ENCODE measurements at places on chromosomes 11 and 22. TPM values are rescaled to one million over a fixed set of nuclear protein-coding genes. Genes with fewer than 3 reads are reported as not detected.

The CALCB gene
- 3.1 TPM for total RNA-seq

The PUS3 gene
- total RNA-seq: 22.1 TPM

The C22orf42 gene
- 0.50 TPM for total RNA-seq

The UPB1 gene
- total RNA-seq: 0.12 TPM

The CARD18 gene
- not detected for total RNA-seq

The APOA4 gene
- 0.12 TPM for total RNA-seq

The TRIM49 gene
- not detected for total RNA-seq

The RFPL1 gene
- not detected for total RNA-seq

The SUN2 gene
- total RNA-seq: 16.2 TPM

DNA sequence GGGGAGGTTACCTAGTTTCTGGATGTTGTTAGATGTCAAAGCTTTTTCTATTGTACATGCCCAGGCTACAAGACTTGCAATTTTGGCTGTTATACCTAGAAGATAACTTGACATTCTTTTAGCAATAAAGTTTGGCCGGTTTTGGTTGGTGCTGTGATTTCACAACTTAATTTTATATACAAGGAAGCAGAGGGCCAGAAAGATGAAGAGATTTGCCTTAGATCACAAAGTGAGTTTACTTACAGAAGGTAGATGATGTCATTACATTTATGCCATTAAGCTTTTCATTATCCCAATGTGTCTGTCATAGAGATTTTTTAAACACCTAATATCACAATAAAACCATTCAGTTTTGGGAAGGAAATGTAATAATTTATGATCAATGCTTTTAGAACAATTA, 698.7 kb upstream of the ANO3 start:
- H3K27me3 ChIP-seq: no peaks in the 10 kb centered on the region
- no peaks in the 10 kb centered on the region for H3K36me3 ChIP-seq
- no peak for DNase-seq
- H3K4me1 ChIP-seq: no peaks in the 10 kb centered on the region

DNA sequence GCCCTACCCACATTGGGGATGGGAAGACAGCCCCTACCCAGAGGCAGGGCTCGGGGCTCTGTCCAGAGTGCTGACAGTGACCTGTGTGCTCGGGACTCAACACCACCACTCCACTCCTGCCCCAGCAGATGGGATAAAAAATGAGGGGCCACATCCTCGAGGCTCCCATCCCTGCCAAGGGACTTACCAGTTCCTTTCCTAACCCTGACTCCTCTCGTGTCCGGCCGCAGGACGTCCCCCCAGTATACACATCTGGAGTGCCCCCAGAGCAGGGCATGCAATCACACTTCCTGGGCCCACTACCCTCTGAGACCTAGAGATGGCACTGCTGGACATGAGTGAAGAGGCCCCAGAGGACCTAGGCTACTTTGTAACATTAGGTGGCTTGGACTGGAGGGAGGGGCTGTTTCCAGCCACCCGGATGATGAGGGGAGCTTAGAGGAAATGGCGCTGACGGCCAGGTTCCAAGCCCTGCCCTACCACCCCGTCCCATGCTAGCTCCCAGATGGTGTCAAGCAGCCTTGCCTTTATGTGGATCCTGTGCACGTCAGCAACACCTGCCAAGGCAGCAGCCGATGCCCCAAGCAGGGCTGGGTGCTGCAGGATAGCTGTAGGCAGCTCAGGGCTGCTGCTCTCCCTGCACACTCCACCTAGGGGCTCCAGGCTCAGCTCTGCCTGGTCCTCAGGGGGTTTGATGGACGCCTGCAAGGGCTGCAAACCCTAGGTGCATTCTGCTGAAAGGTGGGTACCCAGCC, 86.6 kb downstream of the DGCR2 start:
- H3K27me3 ChIP-seq: peaks cover 17% of the 10 kb centered on the region
- H3K4me3 ChIP-seq: no peak overlapping the region
- DNase-seq: peak; percentile 81
- H3K36me3 ChIP-seq: no peaks in the 10 kb centered on the region
- H3K4me1 ChIP-seq: no peaks in the 10 kb centered on the region

- no peak for DNase-seq
- H3K4me3 ChIP-seq: no peak overlapping the region
- H3K4me1 ChIP-seq: peaks cover 8% of the 10 kb centered on the region
- no peak overlapping the region for H3K27ac ChIP-seq
Observed at GRCh38 chr22:39610246-39610645, 39.7 kb downstream of the CACNA1I start.

DNA sequence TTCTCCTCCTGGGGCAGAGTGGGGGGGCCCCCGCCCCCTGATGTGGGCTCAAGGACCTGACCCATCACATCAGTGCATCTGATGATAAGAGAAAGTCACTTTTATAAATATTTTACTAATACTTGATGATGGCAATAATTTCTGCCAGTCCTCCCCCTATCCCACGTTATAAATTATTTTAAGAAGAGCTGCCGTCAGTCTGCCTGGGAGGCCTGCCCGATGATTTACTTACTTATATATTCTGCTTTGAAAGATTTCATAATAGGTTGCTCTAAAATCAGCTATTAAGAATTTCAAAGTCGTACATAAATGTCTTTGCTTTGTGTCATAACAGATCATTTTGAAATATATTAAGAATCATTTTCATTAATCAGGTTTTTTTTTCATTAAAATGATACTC, 58.8 kb downstream of the MYO18B start:
- DNase-seq: no peak
- H3K4me3 ChIP-seq: no peak overlapping the region
- no peaks in the 10 kb centered on the region for H3K36me3 ChIP-seq
- H3K27me3 ChIP-seq: peaks cover 4% of the 10 kb centered on the region

- H3K27ac ChIP-seq: no peak overlapping the region
- no peaks in the 10 kb centered on the region for H3K4me1 ChIP-seq
- no peaks in the 10 kb centered on the region for H3K36me3 ChIP-seq
- no peak for DNase-seq
Observed at GRCh38 chr11:1619449-1619848, 2.5 kb downstream of the KRTAP5-4 start.

GRCh38 chr11:73576185-73576614, 21.7 kb downstream of the FAM168A start:
- H3K27ac ChIP-seq: peak overlapping the region; percentile 95
- H3K4me3 ChIP-seq: peak overlapping the region; percentile 20
- H3K4me1 ChIP-seq: peaks cover 42% of the 10 kb centered on the region
- H3K27me3 ChIP-seq: no peaks in the 10 kb centered on the region

DNA sequence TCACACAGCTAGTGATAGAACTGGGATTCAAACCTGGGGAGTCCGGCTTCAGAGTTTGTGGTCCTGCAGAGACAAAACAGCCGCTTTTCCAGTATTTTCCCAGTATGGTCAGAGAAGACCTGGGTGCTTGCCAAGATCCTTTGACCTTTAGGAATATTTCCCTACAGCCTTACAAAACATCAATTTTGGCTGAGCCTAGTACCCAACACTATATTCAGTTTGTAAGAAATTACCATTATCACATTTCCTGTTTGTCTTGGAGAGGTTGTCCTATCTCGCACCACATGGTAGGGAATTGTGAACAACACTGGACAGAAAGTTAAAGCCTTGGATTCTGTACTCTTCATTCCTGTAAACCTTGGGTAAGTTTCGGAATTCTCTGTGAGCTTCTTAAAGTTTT, 10.7 kb upstream of the NEU3 start:
- H3K27ac ChIP-seq: no peak overlapping the region
- H3K36me3 ChIP-seq: no peaks in the 10 kb centered on the region
- H3K4me1 ChIP-seq: no peaks in the 10 kb centered on the region
- no peaks in the 10 kb centered on the region for H3K27me3 ChIP-seq
- no peak for DNase-seq
- no peak overlapping the region for H3K4me3 ChIP-seq

GRCh38 chr11:126627421-126627820, 271.9 kb downstream of the ST3GAL4 start:
- no peak overlapping the region for H3K27ac ChIP-seq
- no peaks in the 10 kb centered on the region for H3K36me3 ChIP-seq
- no peak overlapping the region for H3K4me3 ChIP-seq
- H3K27me3 ChIP-seq: no peaks in the 10 kb centered on the region

DNA sequence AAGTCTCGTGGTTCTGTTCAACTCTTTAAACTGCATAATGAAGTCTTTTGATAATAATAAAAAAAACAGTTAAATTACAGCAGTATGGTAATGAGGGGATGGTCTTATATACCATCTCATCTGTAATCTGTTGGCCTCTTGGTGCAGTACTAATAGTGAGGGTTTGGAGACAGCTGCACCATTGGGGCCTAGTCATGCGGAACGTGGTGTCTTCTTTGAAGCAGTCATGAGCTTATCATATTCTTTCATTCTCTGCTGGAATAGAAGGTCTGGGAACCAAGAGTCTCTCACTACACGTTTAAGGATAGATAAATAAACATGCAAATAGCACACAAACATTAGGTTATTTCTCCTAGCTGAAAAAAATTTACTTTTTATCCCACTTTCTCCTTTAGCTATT, 40.9 kb upstream of the OR9Q1 start:
- H3K27ac ChIP-seq: no peak overlapping the region
- H3K27me3 ChIP-seq: no peaks in the 10 kb centered on the region
- no peak overlapping the region for H3K4me3 ChIP-seq
- H3K36me3 ChIP-seq: no peaks in the 10 kb centered on the region
- H3K4me1 ChIP-seq: peaks cover 21% of the 10 kb centered on the region

DNA sequence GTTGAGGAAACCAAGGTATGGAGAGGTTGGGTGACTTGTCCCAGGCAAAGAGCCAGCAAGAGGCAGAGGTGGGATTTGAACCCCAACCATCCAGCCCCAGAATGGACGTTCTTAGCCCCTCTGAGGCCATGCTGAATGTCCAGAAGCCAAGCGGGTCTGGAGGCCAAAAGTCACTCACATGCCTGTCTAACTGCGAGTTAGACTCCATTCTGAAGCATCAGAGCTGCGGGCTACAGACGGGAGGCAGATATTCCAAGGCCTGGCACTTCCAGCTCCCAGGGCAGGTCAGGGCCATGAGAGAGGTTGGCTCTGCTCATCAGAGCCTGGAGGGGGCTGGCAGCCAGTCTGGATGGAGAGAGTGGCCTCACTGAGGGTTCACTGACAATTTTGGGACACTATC, 616.5 kb downstream of the BRD1 start:
- no peak overlapping the region for H3K4me3 ChIP-seq
- no peak overlapping the region for H3K27ac ChIP-seq
- H3K4me1 ChIP-seq: no peaks in the 10 kb centered on the region

- H3K4me1 ChIP-seq: peaks cover 31% of the 10 kb centered on the region
- no peak overlapping the region for H3K4me3 ChIP-seq
- DNase-seq: no peak
- H3K36me3 ChIP-seq: no peaks in the 10 kb centered on the region
Observed at GRCh38 chr11:120041625-120042024, 96.3 kb downstream of the TRIM29 start.

DNA sequence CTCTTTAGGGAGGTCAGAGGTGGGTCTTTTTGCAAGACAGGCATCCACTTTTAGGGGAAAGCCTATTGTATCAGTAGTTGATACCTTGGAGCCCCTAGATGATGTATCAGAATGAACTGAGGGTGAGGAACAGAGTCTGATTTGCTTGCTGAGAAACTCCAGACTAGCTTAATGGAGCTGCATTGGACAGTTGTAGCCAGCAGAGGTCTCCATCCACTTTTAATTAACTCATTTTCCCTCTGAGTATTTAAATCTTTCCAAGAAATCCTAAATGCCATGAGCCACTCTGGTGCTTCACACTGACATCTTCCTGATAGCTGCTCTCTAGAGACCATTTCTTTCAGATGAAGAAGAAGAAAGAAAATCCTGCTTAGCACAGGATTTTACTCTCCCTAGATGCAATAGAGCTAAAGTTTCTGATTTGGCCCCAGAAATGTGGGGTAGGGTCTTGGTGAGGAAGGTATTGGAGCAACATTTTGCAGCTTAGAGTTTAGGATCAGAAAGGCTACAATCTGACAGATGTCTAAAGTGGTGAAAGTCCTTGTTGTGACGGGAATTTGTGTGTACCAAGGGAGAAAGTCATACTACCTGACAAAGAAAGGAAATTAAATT, 38.0 kb downstream of the EXT2 start:
- H3K4me1 ChIP-seq: no peaks in the 10 kb centered on the region
- H3K27ac ChIP-seq: no peak overlapping the region
- H3K4me3 ChIP-seq: no peak overlapping the region
- DNase-seq: peak; percentile 61

DNA sequence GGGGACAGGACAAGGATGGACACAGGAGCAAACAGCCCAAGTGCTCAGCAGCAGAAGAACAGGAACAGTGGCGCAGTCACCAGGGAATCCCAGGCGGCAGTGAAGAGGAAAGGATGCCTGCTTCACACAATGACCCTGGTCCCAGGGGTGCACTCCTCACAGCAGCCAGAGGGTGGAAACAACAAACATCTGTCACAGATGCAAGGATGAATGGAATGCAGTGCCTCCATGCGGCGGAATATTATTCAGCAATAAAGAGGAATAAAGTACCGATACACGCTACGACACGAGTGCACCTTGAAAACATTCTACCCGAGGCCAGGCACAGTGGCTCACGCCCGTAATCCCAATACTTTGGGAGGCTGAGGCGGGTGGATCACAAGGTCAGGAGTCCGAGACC, 12.7 kb downstream of the CSNK1E start:
- no peak overlapping the region for H3K27ac ChIP-seq
- no peak for DNase-seq
- peaks cover 3% of the 10 kb centered on the region for H3K36me3 ChIP-seq
- no peaks in the 10 kb centered on the region for H3K27me3 ChIP-seq
- H3K4me1 ChIP-seq: peaks cover 10% of the 10 kb centered on the region

DNA sequence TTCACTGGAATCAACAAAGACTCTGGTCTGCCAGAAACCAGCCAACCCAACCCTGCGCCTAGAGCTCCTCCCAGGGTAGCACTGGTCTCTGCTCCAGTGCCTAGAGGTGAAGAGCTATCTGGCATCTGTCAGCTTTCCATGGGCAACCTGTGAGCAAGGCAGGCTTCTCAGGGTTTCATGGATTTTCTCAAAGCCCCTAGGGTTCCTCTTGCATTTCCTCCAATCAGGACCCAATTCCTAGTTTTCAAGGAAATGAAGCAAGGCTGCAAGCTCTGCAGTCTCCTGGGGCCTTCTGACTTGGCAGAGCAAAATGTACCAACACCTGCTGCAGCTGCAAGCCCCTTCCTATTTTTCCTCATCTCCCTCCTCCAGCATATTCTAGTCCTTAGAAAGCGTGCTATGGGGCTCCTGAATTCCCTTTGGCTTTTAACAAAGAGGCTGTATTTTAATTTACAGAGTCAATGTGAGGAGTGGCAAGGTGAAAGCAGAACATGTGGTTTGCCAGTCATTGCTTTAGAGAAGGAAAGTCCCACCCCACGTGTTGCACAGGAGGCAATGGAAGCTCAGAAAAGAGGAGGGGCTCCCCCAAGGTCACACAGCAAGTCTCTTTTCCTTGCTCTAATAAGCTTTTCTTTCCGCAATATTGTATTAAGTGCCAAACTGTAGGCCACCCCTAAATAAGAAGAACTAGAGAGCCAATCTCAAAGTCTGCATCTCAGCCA, 33.0 kb upstream of the RIC3 start:
- H3K36me3 ChIP-seq: no peaks in the 10 kb centered on the region
- DNase-seq: no peak
- no peak overlapping the region for H3K27ac ChIP-seq
- H3K27me3 ChIP-seq: peaks cover 21% of the 10 kb centered on the region
- H3K4me3 ChIP-seq: no peak overlapping the region
- peaks cover 13% of the 10 kb centered on the region for H3K4me1 ChIP-seq

DNA sequence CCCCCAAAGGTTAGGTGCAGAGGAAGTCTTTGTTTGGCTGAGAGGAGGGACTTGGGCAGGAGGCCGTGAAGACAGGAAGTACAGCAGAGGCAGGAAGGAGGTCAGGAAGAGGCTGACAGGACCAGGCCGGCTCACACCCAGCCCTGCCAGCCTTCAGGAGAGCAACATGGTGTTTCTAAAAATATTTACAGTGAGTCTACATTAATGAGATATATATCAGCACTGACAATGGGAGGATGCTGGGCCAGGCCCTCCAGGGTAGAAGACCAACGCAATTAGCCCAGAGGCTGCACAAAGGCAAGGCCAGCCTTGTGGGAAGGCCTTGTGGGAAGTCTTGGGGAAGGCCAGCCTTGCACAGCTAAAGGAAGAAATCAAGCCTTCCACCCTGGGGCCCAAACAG, 7.9 kb upstream of the APLNR start:
- no peaks in the 10 kb centered on the region for H3K27me3 ChIP-seq
- H3K36me3 ChIP-seq: no peaks in the 10 kb centered on the region
- H3K4me1 ChIP-seq: peaks cover 26% of the 10 kb centered on the region
